ENCODE measurements at places on chromosomes 3 and 15. TPM values are rescaled to one million over a fixed set of nuclear protein-coding genes. Genes with fewer than 3 reads are reported as not detected.

RBMS3 gene
- 117 TPM for total RNA-seq

BRK1 gene
- total RNA-seq: 144 TPM

FGF12 gene
- 0.66 TPM for total RNA-seq

DPPA2 gene
- not detected for total RNA-seq

IQCF5 gene
- not detected for total RNA-seq

ALG3 gene
- 46.5 TPM for total RNA-seq

- H3K27me3 ChIP-seq: no peaks in the 10 kb centered on the region
- no peaks in the 10 kb centered on the region for H3K36me3 ChIP-seq
- no peaks in the 10 kb centered on the region for H3K4me1 ChIP-seq
- no peak for DNase-seq
- H3K27ac ChIP-seq: no peak overlapping the region
Measured at GRCh38 chr3:102036017-102036416, 186.7 kb downstream of the NFKBIZ start.

DNA sequence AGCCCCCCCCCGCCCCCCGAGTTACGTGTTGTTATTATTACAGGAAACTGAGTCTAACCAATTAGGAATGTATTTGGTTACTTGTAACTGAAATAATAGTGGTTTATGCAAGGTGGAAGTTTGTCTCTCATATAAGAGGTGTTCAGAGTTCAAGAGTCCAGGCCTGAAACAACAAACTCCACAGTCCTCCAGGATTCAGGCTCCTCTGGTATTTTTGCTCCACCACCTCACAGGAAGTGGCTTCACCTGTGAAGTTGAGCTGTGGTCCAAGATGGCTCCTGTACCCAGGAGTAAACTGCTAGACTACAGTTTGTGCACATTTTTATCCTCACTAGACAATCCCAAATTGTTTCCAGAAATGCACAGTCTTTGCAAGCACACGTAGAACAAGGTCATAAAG, 27.3 kb downstream of the MOBP start:
- H3K27ac ChIP-seq: no peak overlapping the region
- DNase-seq: no peak
- H3K4me3 ChIP-seq: no peak overlapping the region
- no peaks in the 10 kb centered on the region for H3K27me3 ChIP-seq
- H3K36me3 ChIP-seq: no peaks in the 10 kb centered on the region

GRCh38 chr3:190886945-190887344, 24.5 kb upstream of the GMNC start:
- H3K27me3 ChIP-seq: no peaks in the 10 kb centered on the region
- H3K27ac ChIP-seq: no peak overlapping the region
- DNase-seq: no peak
- no peak overlapping the region for H3K4me3 ChIP-seq
- H3K36me3 ChIP-seq: no peaks in the 10 kb centered on the region

DNA sequence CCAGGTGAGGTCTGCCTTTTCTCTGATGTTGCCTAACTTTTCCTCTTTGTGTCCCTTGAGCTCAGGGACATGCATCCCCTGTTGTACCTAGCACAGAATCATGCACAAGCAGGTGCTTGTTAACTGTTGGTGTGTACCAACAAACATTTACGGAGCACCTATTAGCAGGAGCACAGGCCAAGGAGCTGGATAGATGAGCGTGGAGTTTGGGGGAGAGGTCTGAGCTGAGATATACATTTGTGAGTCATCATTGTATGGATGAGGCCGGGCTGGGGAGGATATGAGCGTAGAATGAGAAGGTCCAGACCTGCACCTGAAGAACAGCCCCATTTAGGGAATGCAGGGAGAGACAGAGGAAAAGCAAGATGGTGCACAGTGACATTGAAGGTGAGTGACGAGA, 53.4 kb downstream of the SMAD3 start:
- DNase-seq: no peak
- no peaks in the 10 kb centered on the region for H3K27me3 ChIP-seq
- H3K27ac ChIP-seq: peak overlapping the region; percentile 62
- no peak overlapping the region for H3K4me3 ChIP-seq
- peaks cover 12% of the 10 kb centered on the region for H3K4me1 ChIP-seq

All from breast epithelium (tissue), 4 donors.